ENCODE measurements at places on chromosomes 2 and 18. TPM values are rescaled to one million over a fixed set of nuclear protein-coding genes. Genes with fewer than 3 reads are reported as not detected.

EVA1A gene
- total RNA-seq: 1.3 TPM

ITGA6 gene
- 192 TPM for total RNA-seq

MAP3K19 gene
- not detected for total RNA-seq

VAMP5 gene
- total RNA-seq: 28.3 TPM

IDH1 gene
- total RNA-seq: 105 TPM

TRIM43 gene
- total RNA-seq: not detected

XDH gene
- total RNA-seq: 40.7 TPM

MEP1B gene
- total RNA-seq: 5.9 TPM

DUSP2 gene
- total RNA-seq: 2.3 TPM

FBXO41 gene
- total RNA-seq: 2.0 TPM

DHRS9 gene
- 160 TPM for total RNA-seq

FAM237A gene
- total RNA-seq: not detected

HSBP1L1 gene
- 33.8 TPM for total RNA-seq

TBR1 gene
- not detected for total RNA-seq

RFTN2 gene
- total RNA-seq: 5.5 TPM

SETBP1 gene
- total RNA-seq: 97.2 TPM

FASTKD1 gene
- 44.4 TPM for total RNA-seq

FHL2 gene
- total RNA-seq: 109 TPM

CD8A gene
- 4.1 TPM for total RNA-seq

MRPS9 gene
- 22.6 TPM for total RNA-seq

ZAP70 gene
- 5.4 TPM for total RNA-seq

UBE2F gene
- 36.0 TPM for total RNA-seq

TMEM247 gene
- total RNA-seq: not detected

LRATD1 gene
- total RNA-seq: 59.5 TPM

All from mucosa of descending colon (tissue), 3 donors.